Forelimb muscle (tissue), 1 donor: ENCODE measurements at places on chromosomes 2 and 18. TPM values are rescaled to one million over a fixed set of nuclear protein-coding genes. Genes with fewer than 3 reads are reported as not detected.

GRCh38 chr2:181314551-181314950, 142.6 kb upstream of the ITGA4 start:
- no peak for DNase-seq

DNA sequence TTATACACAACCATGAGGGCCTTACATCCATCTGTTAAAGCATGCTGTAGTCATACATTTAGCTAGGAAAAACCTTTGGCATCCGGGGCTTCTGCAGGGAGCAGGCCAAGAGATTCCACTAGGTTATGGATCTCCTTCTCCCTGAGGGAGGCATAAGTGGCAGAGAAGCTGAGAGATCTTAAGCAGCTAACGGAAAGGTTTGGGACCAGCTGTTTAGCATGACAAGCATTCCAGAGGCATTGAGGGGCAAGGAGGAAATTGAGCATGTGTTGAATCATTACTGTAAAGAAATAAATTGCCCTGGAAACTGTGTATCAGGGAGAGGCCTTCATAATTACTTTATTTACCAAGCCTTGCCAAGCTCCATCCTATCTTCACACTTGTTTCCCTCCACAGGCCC, 643.1 kb downstream of the CNTNAP5 start:
- no peak for DNase-seq

SKOR2 gene
- polyA plus RNA-seq, result not detected

WIPF1 gene
- 34.2 TPM for polyA plus RNA-seq

LYPD6B gene
- not detected for polyA plus RNA-seq

DNA sequence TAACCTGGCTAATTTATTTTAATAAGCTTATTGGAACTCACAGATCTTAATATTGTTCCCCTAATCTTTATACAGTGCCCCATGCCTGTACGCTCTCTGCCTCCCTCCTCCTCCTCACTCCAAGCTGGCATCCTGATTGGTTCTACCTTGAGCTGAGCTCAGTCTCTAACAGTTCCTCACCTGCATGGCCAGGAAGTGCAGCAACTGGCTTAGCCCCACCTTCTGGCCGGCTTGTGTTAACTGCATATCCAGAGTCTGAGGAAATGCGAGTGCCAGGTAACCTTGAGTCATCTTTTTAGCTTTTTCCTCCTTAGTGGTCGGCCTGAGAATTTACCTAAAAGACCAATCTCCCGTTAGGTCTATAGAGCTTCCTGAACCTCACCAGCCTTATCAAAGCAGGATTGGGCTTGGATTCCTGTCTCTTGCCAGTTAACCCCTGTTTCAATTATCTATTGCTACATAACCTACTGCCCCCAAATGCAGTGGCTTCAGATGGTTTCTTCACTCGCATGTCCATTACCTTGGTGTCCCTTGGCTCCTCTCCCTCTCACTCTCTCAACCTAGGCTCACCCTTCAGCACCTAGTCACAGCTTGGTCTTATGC, 89.5 kb upstream of the STK39 start:
- DNase-seq, result no peak

- DNase-seq, result no peak
Observed at GRCh38 chr2:54724560-54725342, 1.3 kb downstream of the EML6 start.

- DNase-seq, result peak; percentile 48
Observed at GRCh38 chr2:113138428-113139322, 11.3 kb downstream of the IL1RN start.

DNA sequence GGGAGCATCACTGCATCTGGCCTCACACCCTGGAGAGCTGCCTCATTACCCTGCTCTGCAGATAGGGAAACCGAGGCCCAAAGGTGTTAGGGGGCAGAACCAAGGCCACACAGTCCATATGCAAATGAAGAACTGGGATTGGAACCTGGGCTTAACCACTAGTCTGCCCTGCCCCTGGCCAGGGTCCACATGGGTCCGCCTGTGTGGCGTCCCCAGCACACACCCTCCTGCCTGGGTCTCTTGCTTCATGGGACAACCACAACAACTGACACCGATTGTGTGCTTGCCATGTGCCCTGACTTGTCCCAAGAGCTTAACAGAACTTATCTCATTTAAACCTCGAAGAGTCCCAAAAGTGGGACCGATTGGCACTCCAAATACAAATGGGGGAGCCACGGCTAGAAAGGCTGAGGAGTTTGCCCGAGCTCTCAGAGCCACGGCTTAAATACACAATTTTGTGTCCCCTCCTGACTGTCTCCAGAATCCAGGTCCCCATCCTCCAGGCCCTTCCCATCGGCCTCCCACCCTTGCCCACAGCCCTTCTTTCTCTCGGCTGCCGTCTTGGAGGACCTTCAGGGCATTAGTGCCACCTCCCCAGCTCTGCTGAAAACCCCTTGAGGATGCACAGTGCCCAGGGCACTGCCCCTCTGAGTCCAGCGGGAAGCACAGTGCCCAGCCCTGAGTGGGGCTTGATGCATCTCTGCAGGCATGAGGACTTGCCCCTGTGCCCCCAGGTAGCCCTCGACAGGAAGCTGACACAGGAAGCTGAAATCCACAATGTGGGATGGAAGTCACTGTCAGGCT, 5.8 kb upstream of the DUSP2 start:
- no peak for DNase-seq

GRCh38 chr2:150135223-150135883, 352.1 kb downstream of the RND3 start:
- no peak for DNase-seq

- no peak for DNase-seq
Observed at GRCh38 chr18:22710673-22711191, 222.4 kb upstream of the RBBP8 start.

GRCh38 chr2:23703037-23703582, 223.8 kb downstream of the ATAD2B start:
- DNase-seq, result no peak

CFAP221 gene
- polyA plus RNA-seq, result 0.53 TPM

GRCh38 chr18:54806526-54806925, 21.8 kb upstream of the RAB27B start:
- no peak for DNase-seq
